ENCODE measurements at places on chromosomes 1 and 21. TPM values are rescaled to one million over a fixed set of nuclear protein-coding genes. Genes with fewer than 3 reads are reported as not detected.

The PSRC1 gene
- polyA plus RNA-seq = 0.46 TPM

DNA sequence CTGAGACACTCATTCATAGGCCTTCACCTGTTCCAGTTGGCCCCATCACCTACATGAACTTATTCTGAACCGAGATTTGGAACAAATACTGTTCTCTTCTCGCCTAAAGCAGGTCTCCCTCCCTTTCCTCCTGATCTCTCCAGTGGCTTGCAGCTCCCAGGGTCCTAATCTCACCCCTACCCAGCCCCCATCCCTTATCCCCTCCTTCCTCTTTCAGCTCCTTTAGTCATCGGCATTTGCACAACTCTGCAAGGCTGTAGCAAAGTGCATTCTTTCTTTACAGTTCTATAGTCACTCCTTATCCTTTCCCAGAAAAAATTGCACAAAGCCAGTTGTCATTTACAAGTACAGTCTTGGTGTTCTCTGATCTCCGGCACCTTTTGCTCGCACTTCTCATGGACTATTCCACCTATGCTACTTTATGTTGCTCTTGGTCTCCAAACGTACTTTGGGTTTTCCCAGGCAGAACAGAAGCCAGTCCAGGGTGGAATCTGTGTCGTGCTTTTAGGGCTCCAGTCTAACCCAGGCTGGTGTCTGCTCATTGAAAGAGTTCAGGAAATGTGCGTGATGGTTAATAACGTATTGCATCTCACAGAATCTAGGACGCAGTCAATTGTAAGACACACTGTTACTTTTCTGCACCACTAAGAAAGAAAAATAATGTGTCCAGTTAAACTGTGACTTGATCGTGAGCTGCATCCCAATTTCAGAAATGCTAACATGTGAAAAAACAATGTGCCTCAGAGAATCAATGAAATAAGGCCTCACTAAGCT, 965 bp downstream of the ABCA4 start:
- DNase-seq = no peak

- no peak for DNase-seq
Observed at GRCh38 chr1:181327796-181328195, 155.5 kb upstream of the CACNA1E start.

DNA sequence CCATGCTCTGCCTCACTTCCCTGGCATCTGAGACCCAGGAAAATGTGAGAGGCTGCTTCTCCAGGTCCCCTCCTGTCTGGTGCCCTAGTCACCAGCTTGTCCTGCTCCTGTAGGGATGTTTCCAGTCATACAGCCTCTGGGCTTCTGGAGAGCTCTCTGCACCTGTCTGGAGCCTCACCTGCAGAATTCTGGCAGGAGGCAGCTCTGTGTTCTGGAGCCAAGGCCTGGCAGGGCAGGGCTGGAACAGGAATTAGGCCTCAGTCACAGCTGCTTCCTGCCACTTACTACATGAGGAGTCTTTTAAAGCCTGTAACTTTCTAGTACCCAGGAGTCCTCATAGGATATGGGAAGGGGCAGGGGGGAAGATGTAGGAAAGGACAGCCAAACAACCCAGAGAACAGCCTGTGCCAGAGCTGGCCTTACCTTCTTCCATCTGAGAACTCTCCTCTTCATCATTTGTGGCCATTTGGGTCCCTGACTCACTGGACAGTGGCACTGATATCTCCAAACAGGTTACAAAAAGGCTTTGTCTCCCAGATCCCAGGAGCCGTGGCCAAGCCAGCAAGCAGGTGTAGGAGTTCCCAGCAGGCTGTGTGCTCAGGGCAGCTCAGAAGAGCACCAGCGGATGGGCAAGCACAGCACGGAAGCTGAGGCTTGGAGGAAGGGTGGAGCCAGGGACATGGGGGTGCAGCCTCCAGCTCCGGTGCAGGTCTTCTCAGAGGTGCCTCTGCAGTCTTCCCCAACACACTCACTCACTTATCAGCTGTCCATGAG, 31.4 kb upstream of the ARTN start:
- no peak for DNase-seq

DNA sequence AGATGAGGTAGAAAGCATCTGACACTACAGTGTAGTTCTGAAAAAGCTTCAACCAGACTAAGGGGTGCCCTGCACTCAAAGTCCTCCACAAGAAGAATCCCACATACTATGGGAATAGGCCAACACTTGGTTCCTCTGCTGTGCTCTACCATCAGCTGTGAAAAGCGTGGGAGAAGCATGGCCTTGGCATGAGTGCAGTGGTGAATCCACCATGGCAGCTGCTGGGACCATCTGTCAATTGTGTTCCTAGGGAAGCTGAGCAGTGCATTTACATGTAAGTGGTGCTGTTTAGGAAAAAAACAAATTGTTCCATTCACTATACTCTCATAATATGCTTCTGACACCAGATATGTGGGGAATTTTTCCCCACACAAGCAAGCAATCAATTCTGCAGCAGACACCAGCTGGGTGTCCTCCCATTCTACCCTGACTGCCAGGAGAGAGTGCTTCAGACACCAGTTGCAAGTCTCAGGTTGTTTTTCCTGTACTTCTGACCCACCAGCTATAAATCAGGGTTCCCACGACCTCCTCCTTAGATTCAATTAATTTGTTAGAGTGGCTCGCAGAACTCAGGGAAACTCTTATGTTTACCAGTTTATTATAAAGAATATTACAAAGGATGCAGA, 230.8 kb upstream of the CHRM3 start:
- DNase-seq = no peak

DNA sequence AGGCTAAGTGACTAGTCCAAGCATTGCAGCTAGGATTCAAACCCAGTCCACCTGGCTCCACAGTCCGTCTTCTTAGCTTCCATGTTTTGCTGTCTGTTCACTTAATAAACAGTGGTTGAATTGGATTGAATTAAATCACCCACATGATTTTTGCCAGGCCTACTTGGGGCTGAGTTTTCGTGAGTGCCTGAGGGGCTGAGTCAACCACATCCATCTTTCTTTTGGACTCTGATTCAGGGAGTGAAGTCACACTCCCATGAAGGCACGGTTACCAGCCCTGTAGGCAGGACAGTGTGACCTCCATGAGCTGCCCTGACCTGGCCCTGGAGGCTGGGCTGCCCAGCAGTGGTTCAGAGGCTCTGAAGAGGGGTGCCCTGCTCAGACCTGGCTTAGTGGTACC, 123.7 kb downstream of the ACTL8 start:
- no peak for DNase-seq

DNA sequence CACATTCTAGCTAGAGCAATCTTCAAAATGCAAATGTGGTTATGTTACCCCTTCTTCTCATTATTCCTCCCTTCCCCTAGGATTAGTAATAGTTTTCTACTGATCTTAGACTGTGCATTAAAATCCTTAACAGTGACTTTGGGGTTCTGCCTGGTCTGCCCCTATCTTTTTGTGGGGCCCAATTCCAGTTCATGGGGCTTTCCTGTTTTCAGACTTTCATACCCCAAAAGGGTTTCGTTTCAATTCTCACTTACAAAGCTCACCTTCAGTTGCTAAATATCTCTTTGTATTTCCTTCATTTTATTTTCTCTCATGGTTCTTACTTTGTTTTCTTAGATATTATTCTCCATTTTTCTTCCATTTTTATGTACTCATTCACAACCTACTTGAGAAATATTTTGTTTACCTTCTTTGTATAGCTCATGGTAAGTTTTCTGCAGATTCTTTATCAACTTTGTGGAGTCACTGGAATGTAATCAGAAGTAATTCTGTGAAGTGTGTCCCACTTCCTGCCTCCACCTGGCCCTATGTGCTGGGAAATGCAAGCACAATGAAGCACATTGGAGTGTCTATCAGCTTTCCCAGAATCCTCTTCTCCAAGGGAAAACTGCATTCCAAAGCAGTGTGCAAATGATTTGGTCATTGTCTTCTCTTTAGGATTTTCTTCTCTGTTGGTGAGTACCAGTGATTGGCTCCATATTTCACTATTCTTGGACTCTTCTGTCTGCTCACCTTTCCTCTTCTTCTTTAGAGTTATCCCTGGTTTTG, 350.2 kb downstream of the ZNF326 start:
- no peak for DNase-seq

GRCh38 chr1:113983391-113983790, 4.1 kb downstream of the OLFML3 start:
- DNase-seq = no peak

The OSCP1 gene
- 0.23 TPM for polyA plus RNA-seq

DNA sequence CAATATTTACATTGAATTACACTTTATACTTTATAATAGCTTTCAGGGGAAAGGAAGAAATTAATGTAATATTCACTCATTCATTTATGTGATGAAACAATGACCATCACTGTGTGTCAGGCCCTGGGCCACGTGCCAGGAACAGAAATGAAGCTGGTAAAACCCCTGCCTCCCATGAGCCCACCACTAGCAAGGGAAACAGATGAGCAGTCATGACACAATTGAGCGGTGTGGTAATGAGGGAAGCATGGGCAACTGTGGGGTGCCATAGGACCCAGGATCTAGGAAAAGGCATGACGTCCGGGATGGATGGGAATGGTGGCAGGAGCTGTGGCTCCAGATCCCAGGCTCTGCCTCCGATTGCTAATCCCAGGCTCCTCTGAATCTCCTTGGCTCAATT, 17.0 kb upstream of the SLC5A9 start:
- no peak for DNase-seq

DNA sequence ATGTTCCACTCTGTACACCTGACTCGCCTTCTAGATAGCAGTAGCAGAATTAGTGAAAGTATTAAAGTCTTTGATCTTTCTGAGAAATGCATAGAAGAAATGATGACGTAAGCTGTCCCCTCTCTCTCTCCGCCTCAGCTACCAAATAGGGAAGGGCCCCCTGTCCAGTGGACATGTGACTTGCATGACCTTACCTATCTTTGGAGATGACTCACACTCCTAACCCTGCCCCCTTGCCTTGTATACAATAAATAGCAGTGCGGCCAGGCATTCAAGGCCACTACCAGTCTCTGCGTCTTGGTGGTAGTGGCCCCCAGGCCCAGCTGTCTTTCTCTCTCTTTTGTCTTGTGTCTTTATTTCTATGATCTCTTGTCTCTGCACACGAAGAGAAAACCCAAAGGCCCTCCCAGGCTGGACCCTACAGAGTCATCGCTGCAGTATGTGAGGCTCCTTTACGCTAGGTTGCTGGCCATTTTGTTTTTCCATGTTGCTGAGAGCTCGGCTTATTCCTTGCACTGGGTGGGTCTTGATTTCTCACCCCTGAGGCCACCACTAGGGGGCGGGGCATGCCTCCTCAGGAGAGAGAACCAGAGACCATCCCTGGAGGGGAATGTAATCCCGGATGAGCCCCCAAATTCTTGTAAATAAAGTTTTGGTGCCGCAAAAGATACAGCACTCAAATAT, 16.0 kb upstream of the ZBTB8B start:
- no peak for DNase-seq

The LCE2A gene
- not detected for polyA plus RNA-seq

- peak; percentile 87 for DNase-seq
Observed at GRCh38 chr1:58545591-58546519, 671 bp downstream of the OMA1 start.

DNA sequence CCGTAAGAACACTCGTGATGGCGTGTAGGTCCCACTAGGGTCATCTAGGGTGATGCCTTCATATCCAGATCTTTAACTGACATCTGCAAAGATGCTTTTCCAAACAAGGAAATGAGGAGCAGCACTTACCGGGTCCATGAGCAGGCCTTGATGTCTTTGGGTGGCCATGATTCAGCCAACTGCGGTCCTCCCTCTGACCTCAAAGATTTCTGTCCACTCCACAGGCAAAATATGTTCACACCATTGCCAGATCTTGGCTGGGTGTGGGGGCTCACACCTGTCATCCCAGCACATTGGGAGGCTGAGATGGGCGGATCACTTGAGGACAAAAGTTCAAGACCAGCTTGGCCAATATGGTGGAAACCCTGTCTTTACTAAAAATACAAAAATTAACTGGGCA, 18.2 kb downstream of the TRPM2 start:
- no peak for DNase-seq

DNA sequence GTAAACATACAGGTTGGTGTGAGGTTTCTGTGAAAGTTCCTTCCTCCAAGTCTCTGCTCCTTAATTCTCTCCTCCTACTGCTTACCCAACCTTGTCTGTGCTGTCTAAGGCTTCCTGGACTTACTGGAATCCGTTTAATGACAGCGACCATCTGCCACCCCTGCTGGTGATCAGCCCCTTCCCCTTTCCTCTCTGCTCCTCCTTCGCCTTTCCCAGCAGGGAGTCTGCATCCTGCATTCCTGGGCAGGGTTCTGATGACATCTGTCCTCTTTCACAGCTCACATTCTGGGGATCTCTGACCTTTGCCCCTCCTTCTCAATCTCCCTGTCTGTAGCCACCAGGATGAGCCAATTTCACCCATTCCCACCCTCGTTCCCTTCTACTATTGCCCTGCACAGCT, 66.5 kb downstream of the KIRREL1 start:
- no peak for DNase-seq

The ADORA3 gene
- 0.17 TPM for polyA plus RNA-seq

- peak; percentile 19 for DNase-seq
Observed at GRCh38 chr1:166859597-166859996, 16.5 kb downstream of the TADA1 start.

The C8B gene
- polyA plus RNA-seq = not detected

- peak; percentile 77 for DNase-seq
Observed at GRCh38 chr21:25176637-25177412, 430.5 kb downstream of the MRPL39 start.

The SIM2 gene
- not detected for polyA plus RNA-seq

DNA sequence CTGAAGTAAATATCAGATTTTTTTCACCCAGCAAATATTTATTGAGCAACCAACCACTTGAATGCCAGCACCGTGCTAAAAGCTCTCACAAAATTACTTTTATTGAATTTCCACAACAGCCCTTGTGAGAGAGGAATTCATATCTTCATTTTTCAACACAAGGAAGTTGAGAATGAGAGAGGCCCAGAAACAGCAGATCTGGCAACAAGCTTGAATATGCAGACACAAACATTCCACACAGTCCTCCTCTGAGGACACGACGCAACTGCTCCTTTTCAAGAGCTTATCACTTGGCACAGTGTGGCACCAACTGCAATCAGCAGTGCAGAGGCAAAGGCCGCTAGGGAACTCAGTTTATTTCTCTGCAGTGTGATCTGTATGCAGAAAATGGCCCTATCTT, 32.2 kb upstream of the IFNAR2 start:
- no peak for DNase-seq

- no peak for DNase-seq
Observed at GRCh38 chr1:51303315-51303714, 27.0 kb downstream of the TTC39A start.

DNA sequence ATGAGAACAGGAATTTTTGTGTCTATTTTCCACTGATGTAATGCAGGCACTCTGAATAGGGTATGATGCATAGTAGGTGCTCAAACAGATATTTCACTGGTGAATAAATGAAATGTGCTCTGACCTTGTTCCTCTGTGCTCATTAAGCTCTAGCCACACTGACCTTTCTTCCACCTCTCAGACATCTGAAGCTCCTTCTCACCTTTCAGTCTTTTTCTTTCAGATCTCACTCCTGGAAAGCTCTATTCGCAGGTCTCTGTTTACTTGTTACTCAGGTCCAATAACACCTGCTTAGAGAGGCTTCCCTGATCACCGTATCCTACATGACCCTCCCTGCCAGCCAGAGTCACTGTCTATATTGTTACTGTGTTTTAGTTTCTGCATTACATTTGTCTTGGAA, 59.2 kb upstream of the IVNS1ABP start:
- DNase-seq = no peak

Data from B cell (primary cell).